ENCODE measurements at places on chromosomes 4 and X.
A peak's percentile ranks its signal among the peaks of the same experiment; 100 is the strongest.

DNA sequence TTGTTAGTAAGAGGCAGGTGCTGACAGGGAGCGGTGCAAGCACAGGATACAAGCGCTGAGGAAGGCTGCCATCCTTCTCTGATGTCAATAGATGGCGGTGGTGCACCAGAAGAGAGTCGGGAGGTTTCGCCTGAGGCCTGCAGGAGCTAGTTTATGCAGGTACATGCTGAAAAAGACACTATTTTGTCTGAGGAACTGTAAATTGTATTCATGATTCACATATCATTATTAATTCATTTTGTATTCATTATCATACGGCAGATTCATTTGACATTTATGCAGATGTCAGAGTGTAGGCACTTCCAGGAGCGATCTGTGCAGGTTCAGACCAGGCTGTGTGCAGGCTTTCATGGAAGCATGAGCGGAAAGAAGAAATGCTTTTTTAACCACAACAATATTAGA lies 824.0 kb downstream of the STIM2 start:
- no peak for DNase-seq

GRCh38 chrX:66008328-66008970 lies 31.4 kb downstream of the VSIG4 start:
- DNase-seq = no peak

DNA sequence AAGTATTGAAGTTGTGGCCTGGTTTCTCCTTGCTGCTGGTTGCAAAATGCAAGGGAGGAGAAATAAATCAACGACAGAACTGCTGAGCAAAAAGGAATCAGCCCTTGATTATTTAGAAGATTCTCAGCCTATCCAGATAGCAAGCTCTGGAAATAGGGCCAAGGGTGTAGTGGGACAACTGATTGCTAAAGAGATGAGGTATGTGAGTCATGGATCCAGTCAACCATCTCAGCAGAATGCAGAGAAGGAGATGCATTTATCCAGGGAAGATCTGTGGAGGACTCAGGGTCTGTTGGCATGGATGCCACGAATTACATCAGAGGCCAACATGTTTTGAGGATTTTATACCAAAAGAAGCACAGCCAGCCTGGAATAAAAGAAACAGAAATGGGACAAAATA lies 36.7 kb downstream of the FOXR2 start:
- DNase-seq = no peak

DNA sequence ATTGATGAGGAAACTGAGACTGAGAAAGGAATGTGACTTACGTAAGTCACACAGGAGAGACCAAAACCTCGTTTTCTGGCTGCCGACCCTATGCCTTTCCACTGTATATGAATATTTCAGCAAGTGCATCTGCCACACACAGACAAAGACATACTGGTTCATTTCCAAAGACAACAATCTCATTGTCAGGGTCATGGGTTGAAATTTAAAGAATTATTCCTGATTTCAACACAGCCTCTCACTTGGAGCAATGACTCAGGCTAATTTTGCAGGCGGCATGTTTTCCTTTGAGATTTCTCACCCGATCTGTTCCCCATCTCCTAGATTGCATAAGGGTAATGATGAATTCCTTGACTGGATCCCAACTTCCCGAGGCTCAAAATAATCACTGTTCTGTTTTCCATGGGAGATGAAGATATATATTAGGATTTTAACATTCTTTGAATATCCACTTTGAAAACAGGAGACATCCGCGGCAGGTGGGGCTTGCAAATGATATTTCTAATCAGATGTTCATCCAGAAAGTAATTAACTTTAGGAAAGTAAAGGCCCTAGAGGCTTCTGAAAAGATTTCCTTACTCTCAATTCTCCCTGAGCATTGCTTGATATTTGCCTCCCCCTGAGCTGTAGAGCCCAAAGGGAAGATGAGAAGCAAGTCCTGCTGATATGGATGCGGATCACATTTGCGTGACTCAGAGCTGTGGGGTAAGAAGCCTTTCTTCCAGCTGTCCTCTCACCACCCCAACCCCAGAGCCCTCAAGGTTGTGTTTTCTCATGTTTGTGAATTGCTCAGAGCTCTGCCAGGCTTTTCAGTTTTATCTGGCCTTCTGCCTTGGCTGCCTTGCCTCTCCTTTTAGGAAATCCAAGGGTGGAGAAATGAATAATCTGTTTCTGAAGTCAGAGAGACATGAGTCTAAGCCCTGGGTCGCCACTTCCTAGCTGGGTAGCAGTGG lies 361.1 kb upstream of the BOD1L1 start:
- DNase-seq = no peak

DNA sequence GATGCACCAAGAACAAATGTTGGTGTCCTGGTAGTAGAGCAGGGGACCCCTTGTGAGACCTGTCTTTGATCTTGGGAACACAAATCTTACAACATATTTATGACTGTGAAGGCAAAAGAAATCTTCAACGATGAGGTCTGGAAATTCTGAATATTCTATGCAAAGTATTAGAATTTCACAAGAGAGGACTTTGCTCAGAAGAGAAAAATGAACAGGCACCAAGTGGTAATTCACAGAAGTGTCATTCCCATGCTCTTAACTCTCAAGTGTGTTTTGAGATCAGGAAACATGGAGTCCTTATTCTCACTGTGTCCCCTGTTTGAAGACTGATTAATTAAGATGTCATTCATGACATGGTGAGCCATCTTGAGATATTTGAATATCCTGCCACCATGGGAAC lies 52.5 kb downstream of the COQ2 start:
- DNase-seq = no peak

DNA sequence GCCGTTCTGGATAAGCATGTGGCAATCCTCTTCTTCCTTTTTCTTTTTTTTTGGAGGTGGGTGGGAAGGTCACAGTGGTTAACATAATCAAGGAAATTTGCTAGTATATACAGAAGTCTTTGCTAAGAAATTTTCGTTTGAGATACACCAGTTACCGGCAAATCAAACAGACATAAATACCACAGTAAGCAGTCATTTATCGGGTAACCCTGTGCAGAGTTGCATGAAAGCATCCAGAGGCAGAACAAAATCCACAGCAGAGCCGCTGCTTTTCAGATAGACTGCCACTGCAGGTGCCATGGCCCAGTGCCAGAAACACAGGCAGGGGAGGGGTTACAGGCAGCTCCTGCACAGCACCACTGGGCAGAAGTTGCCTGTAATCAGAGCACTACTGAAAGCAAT lies 179.1 kb upstream of the MAB21L2 start:
- DNase-seq = no peak

GRCh38 chr4:15396157-15396800 lies 31.6 kb upstream of the C1QTNF7 start:
- peak; percentile 23 for DNase-seq

- DNase-seq = no peak
Measured at GRCh38 chr4:94352163-94352562, 9.5 kb upstream of the HPGDS start.

DNA sequence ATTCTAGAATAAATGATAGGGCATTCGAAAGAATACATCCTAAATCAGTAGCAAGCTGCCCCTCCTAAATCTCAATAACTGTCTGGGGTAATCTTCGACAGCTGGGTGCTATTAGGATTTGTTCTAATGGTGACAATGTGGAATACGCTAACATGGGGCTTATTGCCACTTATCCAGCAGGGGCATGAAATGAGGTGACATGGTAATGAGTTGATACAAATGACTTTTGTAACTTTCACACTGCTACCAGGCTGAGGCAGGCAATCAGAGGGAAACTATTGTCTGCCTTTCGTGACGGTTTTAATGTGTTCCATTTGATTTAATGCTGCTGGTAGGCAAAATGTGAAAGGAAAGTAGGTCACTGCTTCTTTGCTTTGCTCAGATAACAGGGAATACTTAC lies 1047.4 kb upstream of the PABPC4L start:
- DNase-seq = no peak

Measured in natural killer cell (primary cell).